ENCODE measurements at places on chromosomes 11 and 22. TPM values are rescaled to one million over a fixed set of nuclear protein-coding genes. Genes with fewer than 3 reads are reported as not detected.

DNA sequence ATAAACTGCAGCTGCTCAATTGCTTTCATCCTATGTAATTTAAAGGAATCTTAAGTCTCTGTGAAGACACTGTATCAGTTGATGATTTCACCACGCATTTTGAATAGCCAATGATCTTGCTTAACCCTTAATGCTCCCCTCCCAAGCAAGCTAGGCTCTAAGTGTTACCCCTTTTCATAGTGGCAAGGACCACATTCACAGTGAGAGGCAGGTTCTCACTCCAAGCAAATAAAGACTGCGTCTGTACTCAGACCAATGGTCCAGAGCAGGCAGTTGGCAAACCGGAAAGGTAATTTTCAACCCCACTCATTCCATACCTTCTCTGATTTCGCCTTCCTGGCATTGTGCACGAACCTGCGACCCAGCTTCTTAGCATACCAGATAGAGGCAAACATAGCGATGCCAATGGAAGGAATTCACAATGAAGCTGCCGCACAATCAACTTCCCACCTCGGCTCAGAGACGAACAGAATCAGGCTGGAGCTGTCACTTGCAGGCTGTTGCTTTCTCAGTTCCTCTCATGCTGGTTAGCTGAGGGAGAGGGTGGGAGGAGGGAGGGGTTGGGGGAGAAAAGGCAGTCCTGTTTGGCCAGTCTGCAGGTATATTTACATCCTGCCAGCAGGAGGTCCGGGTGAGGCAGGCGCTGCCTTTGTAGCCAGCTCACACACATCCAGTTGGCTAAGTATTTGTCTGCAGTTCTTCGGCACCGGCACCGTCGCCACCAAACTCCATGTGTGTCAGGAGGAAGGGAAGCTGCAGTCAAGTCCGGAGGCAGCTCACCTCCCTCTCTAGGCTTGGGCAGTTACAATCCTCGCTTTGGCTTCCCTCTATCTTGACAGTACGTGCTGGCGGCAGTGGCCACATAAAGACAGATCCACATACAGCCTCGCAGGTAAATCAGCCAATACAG lies 1151.2 kb upstream of the CCDC90B start:
- no peak for DNase-seq
- H3K36me3 ChIP-seq: no peaks in the 10 kb centered on the region
- H3K27me3 ChIP-seq: no peaks in the 10 kb centered on the region

- no peaks in the 10 kb centered on the region for H3K4me1 ChIP-seq
- H3K36me3 ChIP-seq: no peaks in the 10 kb centered on the region
- H3K27ac ChIP-seq: no peak overlapping the region
- H3K4me3 ChIP-seq: no peak overlapping the region
- H3K27me3 ChIP-seq: no peaks in the 10 kb centered on the region
Measured at GRCh38 chr11:70068950-70069349, 9.2 kb upstream of the ANO1 start.

DNA sequence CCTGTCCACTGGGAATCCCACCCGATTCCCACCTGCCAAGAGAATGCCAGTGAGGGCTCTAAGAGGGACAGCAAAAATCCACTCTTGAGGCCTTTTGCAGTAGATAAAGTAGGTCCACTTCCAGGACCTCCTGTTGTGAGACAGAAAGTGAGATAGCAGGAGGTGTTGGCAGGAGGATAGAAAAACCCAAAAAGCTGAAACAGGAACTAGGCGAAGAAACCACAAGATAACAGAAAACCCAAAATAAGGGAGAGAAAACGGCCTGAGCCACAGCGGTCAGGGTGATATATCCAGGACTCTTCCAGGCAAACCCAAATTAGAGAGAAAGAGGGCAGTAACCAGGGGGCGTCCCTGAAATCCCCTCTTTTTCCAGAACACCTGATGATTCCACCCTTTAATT lies 79.7 kb upstream of the LINC01488 start:
- H3K27ac ChIP-seq: no peak overlapping the region
- H3K36me3 ChIP-seq: no peaks in the 10 kb centered on the region
- no peaks in the 10 kb centered on the region for H3K4me1 ChIP-seq
- DNase-seq: no peak
- no peak overlapping the region for H3K4me3 ChIP-seq

The ENTHD1 gene
- total RNA-seq: not detected

The FAR1 gene
- total RNA-seq: 55.7 TPM

Data from thoracic aorta (tissue), 2 donors.